ENCODE measurements at places on chromosomes 2 and 18. TPM values are rescaled to one million over a fixed set of nuclear protein-coding genes. Genes with fewer than 3 reads are reported as not detected.

Gene MAP3K19
- not detected for total RNA-seq

Gene TMEM17
- 3.8 TPM for total RNA-seq

Gene DHRS9
- not detected for total RNA-seq

Gene RIT2
- total RNA-seq: not detected

Gene SERPINB2
- total RNA-seq: not detected

Gene LYPD1
- total RNA-seq: 0.93 TPM

Gene DSC2
- total RNA-seq: 11.7 TPM

Gene ITM2C
- 54.0 TPM for total RNA-seq

Gene HNRNPA3
- total RNA-seq: 115 TPM

Gene DAW1
- not detected for total RNA-seq

Gene PRSS56
- total RNA-seq: not detected

Gene LAMA1
- 12.6 TPM for total RNA-seq

Gene PTPRN
- total RNA-seq: 4.4 TPM

Gene RND3
- total RNA-seq: 9.0 TPM

Gene UGT1A3
- total RNA-seq: 0.67 TPM

Gene MTERF4
- 91.7 TPM for total RNA-seq

Gene IER3IP1
- total RNA-seq: 17.6 TPM

Gene COQ10B
- total RNA-seq: 38.8 TPM

Gene TEX44
- not detected for total RNA-seq

Gene ACVR2A
- total RNA-seq: 20.8 TPM

Gene DNAH7
- 9.9 TPM for total RNA-seq

Gene UNC80
- total RNA-seq: 0.27 TPM

Gene SCG2
- total RNA-seq: 5.2 TPM

Gene GFPT1
- 56.7 TPM for total RNA-seq

Gene TOGARAM2
- 0.78 TPM for total RNA-seq

Gene TRPM8
- not detected for total RNA-seq

Gene CCBE1
- 9.0 TPM for total RNA-seq

Gene ELOA2
- not detected for total RNA-seq

Gene CNPPD1
- total RNA-seq: 56.0 TPM

Gene SLC16A14
- 1.9 TPM for total RNA-seq

Gene ARHGEF33
- total RNA-seq: 1.3 TPM

Gene MROH2A
- total RNA-seq: 1.3 TPM

Gene DGKD
- 24.8 TPM for total RNA-seq

Gene CREG2
- total RNA-seq: not detected

Gene HOXD11
- total RNA-seq: not detected

Gene SCN3A
- 3.0 TPM for total RNA-seq

Gene FAM110C
- 10.0 TPM for total RNA-seq

Gene MOGAT1
- total RNA-seq: not detected

Measured in thyroid gland (tissue), 4 donors.